Activated CD8-positive, alpha-beta memory T cell treated with anti-CD3 and anti-CD28 coated beads for 1 hour (primary cell): ENCODE measurements at places on chromosomes 13 and 19.

- DNase-seq = no peak
These were observed 8.6 kb upstream of the ZNF283 start for GRCh38 chr19:43818500-43818899.

DNA sequence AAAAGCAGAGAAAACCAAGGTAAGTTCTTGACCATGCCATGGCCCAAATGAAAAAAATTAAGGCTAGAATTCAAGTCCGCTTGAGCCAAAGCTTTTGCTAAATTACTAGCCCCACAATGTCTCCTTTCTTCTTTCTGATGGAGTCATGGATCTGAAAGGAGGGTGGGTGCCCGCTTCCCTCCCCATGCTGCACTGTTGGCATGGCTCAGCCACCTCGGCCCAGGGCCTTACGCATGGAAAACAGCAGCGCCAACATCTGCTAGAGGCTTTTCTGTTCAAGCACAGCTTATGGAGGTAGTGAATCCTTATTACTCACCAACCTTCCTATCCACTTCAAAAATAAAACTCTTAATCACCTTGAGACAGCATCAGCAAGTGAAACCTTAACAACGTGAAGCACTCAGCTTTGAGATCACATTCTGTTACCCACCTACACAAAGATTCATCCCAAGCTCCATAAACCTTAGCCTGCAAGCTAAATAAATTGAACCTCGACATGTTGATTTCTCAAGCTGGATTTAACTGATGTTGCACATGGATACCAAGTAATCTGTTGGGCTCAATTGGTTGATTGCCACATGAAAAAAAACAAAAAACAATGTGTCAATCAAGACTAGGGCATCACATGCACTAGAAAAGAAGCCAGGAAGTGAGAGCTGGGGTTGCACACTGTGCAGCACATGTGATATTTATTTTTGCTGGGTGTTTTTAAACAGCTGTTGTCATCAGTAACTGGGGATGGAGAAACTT is 43.4 kb downstream of the TPT1 start:
- DNase-seq = no peak

DNA sequence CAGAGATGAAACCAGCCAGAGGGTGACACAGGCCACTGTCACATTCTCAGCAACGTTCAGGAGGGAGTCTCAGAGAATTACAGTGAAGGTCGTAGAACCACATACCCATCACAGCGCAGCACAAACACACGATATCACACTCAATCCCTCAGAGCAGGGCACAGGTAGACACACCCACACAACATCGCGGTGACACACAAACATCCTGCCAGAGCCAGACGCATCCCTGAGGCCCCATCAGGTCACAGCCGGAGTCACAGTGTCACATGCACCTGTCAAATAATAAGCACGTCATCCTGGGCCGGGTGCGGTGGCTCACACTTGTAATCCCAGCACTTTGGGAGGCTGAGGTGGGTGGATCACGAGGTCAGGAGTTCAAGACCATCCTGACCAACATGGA is 17.5 kb downstream of the ELAVL3 start:
- no peak for DNase-seq

GRCh38 chr19:17953869-17954268 is 13.0 kb upstream of the KCNN1 start:
- no peak for DNase-seq
